HCEC 1CT (cell line): ENCODE measurements at places on chromosomes 3 and 15.
A peak's percentile ranks its signal among the peaks of the same experiment; 100 is the strongest.

GRCh38 chr3:126941721-126942270 is 41.1 kb upstream of the PLXNA1 start:
- DNase-seq, result no peak

DNA sequence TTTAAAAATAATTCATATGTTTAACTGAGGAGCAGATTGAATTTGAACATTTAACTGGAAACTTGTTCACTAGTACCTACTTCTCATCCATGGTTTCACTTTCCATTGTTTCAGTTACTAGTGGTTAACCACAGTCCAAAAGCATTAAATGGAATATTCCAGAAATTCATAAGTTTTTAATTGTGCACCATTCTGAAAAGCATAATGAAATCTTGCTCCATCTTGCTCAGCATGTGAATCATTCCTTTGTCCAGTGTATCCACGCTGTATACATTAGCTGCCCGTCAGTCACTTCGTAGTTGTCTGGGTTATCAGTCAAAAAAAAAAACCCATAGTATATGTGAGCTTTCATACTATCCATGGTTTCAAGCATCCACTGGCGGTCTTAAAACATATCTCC is 217.6 kb downstream of the TPRG1 start:
- no peak for DNase-seq

DNA sequence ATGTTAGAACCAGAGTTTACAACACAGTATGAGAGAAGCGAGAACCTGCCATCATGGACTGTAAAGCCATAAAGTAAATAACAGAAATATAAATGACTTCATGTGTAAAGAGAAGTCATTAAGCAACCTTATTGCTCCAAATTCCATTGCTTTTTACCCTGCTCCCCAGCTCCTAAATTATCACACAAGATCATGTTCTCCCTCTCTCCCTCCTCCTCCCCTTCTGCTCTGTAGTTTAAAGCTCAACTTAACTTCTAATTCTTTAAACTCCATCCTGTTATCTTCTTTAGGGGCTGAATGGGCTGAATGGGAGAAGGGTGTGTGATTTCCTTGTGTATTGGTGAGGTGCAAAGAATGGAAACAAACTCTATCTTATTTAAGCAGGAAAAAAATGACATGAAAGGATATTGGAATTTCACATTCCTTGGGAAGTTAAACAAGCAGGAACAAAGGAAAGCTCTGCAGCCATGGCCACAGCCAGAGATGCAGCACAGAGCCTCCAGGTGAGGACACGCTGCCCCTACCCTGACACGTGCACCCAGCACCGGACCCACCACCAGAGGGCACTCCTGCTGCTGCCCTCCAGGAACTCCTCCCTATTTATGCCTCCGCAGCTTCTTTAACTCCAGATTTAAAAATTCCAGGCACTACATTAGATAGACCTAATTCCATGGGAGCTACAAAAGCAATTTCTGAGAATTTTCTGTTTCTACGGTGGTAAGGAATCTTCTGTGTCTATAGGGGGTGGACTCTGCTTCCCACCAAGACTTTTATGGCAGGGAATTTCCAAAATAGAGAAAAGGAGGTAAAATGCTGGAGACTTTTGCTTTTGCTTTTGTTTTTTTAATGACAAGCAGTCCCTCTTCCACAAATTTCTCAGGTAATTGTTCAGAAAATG is 76.9 kb upstream of the ABI3BP start:
- peak; percentile 26 for DNase-seq

DNA sequence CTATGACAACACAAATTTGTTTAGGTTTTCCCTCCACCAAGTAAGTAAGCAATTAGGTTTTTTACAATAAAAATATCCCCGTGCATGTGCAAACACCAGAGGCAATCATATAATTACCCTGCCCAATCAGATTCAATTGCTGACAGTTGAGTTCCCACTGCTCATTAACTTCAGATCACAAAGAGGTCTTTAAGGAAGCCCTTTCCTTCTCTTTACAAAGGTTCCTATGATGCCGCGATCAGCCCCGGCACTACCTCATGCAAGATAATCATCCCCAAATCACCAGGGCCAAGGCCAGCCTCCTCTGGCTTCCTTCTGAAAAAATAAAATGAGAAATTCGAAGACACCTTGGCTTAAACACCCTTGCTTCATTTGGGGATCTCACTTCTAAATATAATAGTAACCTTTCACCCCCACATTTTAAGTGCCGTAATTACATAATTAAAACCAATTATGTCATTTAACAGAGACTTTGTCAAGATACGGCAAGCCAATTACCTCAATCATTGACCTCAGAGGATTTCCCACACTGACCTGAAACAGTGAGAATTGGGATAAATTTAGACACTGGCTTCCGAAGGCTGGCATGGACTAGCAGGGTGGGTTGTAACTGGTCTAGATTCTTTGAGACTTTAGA is 121.3 kb upstream of the WNT5A start:
- no peak for DNase-seq

DNA sequence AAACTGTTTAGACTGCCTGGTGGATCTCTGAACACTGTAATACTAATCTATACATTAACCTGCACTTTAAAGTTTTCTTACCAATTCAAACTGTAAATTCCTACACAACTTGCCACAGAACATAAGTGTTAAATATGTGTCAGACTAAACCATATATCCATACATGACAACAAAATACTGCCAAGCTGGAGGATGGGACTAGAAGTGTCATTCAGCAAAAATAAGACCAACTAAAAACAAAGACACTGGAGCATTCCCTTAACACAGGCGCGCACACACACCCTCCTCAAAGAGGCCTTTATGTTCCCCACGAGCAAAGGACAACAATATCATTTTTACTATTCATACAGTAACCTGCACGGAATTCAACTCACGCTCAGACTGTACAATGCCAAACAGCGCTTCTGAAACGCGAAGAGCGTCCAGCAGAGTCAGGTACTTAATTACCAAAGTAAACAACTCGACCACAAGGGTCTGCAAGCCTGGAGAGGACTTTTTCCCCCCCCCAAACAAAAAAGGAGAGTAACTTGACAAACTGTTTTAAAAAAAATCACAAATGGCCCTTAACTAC is 1.1 kb downstream of the DCUN1D1 start:
- no peak for DNase-seq

GRCh38 chr3:141895731-141896130 is 19.3 kb downstream of the ATP1B3 start:
- no peak for DNase-seq

DNA sequence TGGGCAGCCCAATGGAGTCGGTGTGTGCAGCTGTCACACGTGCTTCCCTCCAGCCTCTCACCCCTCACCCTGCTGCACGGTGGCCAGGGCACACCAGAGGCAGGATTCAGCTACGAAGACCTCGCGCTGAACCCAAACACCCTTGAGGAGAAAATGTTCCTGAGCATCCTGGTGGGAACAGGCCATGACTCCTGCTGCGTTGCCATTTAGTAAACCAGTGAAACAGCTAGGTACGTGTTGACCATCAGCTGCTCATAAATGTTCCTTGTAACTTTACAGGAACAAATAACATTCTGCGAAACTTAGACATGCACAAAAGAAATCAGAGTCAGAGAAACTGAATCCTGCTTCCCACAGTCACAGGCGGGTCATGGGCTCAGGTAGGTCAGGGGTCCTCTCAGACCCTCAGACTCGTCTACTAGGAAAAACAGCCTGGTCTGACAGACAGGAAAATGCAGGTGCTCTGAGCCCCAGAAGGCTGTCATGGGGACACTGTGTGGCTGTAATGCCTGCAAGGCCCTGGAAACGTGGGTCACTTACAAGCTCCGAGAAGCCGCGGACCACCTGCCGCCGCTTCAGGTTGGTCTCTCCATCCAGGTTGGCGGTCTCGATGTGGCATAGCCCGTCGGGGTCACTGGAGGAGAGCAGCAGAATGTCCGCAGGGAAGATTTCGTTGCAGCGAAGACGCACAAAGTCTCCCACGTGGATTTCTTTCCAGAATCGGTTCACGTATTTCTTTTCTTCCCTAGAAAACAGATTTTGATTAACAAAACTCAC is 82.5 kb downstream of the ATP10A start:
- DNase-seq, result no peak
